ENCODE measurements at places on chromosomes 2 and 18. TPM values are rescaled to one million over a fixed set of nuclear protein-coding genes. Genes with fewer than 3 reads are reported as not detected.

UGT1A4 gene
- not detected for total RNA-seq

COL3A1 gene
- total RNA-seq: 0.25 TPM

KIF5C gene
- total RNA-seq: 0.42 TPM

MC2R gene
- total RNA-seq: not detected
